Lung microvascular endothelial cell (primary cell): ENCODE measurements at places on chromosomes 6 and 20.

DNA sequence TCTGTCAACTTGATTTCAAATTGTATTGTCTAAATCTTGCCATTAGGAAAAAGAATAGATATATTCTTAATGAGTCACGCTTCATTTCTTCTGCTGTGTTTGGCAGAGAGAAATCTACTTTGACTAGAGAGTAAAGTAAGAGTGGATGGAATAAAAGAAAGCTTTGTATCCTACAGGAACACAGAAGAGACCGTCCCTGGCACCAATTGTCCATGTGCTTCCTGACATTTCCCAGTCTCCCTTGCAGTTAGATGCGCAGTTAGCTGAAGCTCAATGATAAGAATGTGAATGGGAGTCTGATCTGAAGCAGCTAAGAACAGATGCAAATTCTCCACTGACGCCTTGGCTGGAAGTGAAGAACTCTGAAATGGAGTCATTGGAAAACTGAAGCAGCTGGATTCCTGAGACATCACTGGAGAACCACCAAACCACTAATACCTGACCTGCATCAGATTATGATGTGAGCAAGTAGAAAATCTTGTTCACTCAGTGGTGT, 528.2 kb upstream of the MARCKS start:
- DNase-seq: no peak

GRCh38 chr20:55782912-55783253, 222.4 kb downstream of the CBLN4 start:
- DNase-seq: no peak

GRCh38 chr20:9518576-9519175, 4.3 kb downstream of the LAMP5 start:
- DNase-seq: no peak

GRCh38 chr20:37259865-37260264, 1.7 kb downstream of the GHRH start:
- DNase-seq: no peak

GRCh38 chr6:35454391-35455110, 2.4 kb downstream of the FANCE start:
- DNase-seq: no peak

GRCh38 chr6:84466511-84466910, 239.1 kb upstream of the CEP162 start:
- DNase-seq: peak; percentile 82

DNA sequence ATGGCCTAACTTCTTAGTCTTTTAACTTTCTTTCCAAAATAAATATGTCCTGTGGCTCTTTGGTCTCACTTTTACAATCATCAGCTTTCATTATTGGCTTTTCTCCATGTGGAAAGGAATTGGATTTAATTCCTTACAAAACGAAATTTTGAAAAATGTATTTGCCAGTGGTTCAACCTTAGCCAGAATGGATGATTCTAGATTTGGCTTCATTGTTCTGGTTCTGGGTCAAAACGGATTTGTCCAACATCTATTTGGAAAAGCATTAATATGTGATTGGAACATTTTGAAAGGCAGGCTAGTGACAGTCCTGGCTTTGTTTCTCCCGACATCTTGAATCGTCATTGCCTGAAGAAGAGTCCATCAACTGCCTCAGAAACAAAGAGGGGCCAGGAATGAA, 59.2 kb downstream of the TENT5A start:
- no peak for DNase-seq

- no peak for DNase-seq
These were observed 30.1 kb downstream of the PYGB start for GRCh38 chr20:25277941-25278521.

GRCh38 chr20:62366370-62367135, 559 bp downstream of the LAMA5 start:
- DNase-seq: no peak

DNA sequence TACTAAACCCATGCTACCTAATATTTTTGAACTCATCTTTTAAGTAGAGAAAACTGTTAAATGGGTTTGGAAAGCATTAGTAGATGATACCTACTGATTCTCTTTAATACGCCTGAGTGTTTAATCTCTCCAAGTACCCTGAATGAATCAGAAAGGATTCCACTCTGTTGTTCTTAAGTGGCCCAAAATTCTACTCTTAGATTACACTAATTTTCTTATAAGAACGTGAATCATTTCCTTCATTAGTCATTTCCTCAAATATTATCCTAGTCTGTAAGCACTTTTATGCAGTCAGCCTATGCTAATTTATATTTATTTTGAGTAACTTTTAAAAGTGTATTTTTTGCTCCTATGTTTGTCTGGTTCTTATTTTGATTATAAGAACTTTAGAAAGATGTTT, 380.0 kb downstream of the BTBD9 start:
- DNase-seq: peak; percentile 81
